Iris pigment epithelial cell (primary cell): ENCODE measurements at places on chromosomes 16 and 17.

GRCh38 chr17:75563063-75563758 lies 24.4 kb upstream of the MYO15B start:
- DNase-seq: no peak

DNA sequence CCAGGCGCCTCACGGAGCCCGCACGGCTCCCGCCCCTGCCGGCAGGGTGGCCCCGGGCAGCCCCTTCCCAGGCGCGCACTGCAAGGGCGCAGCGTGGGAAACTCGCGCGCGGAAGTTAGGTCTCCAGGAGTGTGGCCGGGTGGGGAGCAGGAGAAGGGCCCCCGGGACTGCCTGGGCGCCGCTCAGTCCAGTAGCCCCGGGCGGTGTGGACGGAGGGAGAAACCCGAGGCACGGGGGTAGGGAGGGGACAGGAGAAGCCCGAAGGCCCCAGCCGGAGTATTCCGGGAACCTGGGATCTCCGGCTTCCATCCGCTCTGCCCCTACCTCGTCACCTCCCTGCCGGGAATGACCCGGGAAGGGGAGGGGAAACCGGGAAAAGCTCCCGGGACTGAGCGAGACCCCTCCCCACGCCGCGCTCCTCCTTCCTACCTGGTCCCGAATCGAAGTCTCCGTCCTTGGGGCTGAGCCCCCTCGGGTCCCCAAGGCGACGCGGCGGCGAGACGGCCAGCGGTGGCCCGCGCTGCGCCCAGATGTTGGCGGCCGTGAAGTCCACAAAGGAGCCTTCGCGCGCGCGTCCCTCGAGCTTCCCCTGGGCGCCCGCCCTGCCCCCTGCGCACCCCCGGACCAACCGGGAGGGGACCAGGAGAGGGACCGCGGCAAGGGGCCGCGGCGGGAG lies 418 bp downstream of the SOCS3 start:
- DNase-seq: peak; percentile 54

DNA sequence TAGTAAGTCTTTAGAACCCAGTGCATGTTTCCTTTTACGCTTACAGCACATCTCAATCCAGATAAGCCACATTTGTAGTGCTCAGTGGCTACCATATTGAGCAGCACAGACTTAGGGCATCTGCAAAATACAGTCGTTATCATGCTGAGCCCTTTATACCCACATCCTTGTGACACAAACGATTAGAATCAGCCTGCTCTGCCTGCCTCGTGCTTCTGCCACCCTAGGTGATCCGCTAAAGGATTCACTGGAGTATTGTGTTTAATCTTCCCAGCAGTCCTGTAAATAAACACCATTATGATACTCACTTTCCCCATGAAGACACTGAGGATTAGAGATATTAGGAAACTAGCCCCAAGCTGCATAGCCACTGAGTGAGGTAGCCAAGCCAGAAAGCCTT lies 51.3 kb upstream of the FA2H start:
- peak; percentile 41 for DNase-seq

GRCh38 chr17:79420318-79421243 lies 190.3 kb downstream of the RBFOX3 start:
- peak; percentile 12 for DNase-seq

GRCh38 chr16:67767953-67768352 lies 38.4 kb downstream of the RANBP10 start:
- DNase-seq: peak; percentile 90

DNA sequence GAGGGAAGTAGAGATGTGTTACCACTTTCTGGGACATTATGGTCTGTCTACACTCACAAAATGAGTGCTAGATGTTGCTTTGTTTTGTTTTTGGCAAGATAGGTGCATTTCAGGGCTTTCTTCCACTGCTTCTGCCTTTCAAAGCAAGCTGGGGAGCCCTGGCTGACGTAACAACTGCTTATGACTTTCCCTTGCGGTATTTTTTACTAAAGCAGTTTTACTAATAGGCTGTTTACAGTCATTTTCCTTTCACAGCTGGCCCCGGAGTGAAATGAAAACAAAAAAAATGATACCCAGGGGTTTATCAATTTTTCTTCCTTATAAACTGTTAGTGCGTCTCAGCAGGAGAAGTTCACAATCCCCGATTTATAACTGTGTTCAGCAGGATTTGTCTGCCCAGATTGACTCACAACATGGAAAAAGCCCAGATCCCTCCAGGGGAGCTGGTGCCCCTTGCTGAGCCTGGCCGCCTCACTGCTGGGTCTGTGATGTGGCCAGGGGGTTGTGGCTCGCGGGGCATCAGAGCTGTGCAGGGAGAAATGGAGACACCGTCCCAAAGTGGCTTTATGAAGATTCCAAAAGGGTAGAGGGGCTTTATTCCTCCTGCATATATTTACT lies 184.4 kb upstream of the HS3ST3A1 start:
- peak; percentile 28 for DNase-seq

- no peak for DNase-seq
These were observed 16.1 kb upstream of the MPRIP start for GRCh38 chr17:17026163-17026562.

GRCh38 chr17:75864448-75864871 lies 9.3 kb upstream of the WBP2 start:
- peak; percentile 82 for DNase-seq

DNA sequence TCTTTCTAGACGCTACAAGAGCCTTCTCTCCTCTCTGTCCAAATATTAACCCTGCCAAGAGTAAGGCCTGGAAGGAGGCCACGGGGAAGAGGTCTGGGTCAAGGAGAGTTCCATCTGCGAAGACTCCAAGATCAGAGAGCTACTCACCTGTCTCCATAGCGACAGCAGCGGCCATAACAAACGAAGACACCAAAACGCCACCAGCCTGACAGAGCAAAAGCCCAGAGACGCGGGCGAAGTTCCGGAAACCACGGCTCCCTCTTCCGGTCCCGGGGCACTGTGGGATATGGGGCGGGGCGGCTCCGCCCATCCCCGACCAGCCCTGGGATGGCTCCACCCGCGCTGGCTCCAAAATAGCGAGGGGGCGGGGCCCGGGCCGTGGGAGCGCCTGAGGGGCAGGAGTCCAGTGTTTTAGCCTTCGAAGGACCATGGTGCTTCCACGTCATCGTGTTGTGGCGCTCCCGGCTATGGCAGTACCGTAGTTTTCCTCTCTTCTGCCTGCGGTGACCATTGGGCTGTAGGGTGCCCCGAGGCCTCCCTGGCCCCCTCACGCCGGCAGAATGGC lies at the start of the genes C17orf100 and MED31:
Gene C17orf100, plus strand, starts transcription at position 409 of the 565 bp plus-strand sequence. Its CDS starts 152 bp downstream, at position 561.
Gene MED31, minus strand, starts transcription at position 252 of the 565 bp plus-strand sequence. Its CDS starts 77 bp downstream, at position 175.
- DNase-seq: peak; percentile 89
